ENCODE measurements at places on chromosomes 13 and 19. TPM values are rescaled to one million over a fixed set of nuclear protein-coding genes. Genes with fewer than 3 reads are reported as not detected.

DNA sequence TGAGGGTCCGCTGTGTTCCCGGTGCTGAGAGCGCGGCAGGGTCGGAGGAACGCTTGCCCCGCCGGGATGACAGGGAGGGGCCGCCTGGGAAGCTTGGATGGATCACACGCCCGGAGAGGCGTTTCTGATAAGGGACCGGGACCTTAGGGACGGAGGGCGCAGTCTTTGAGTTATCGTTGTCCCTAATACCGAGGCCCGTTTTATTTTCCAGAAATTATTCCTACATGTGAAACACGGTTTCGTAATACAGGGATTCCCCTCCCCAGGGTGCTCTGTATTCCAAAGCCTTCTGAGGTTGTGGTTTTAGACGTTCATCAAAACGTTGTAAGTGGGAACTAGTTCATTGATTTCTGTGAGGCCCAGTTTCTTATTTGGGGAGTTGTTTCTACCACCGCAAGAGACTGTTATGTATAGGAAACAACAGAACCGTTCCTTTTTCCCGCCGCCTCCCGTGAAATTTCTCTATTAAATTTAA is 752 bp downstream of the PDCD5 start:
- peaks cover 11% of the 10 kb centered on the region for H3K4me1 ChIP-seq
- DNase-seq = no peak
- H3K4me3 ChIP-seq = peak overlapping the region; percentile 73
- H3K36me3 ChIP-seq = peaks cover 15% of the 10 kb centered on the region
- peak overlapping the region; percentile 51 for H3K27ac ChIP-seq

GRCh38 chr13:41276824-41277223 is 13.4 kb upstream of the MTRF1 start:
- no peaks in the 10 kb centered on the region for H3K4me1 ChIP-seq
- H3K36me3 ChIP-seq = no peaks in the 10 kb centered on the region
- no peak overlapping the region for H3K4me3 ChIP-seq
- H3K27me3 ChIP-seq = no peaks in the 10 kb centered on the region
- DNase-seq = no peak

DNA sequence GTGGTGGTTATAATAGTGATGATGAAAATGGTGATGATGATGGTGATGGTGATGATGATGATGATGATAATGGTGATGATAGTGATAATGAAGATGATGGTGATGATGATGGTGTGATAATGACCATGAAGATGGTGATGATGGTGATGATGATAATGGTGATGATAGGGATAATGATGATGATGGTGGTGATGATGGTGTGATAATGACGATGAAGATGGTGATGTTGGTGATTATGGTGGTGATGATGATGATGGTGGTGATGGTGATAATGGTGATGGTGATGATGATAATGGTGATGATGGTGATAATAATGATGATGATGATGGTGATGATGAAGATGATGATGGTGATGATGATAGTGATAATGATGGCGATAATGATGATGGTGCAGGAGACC is 1.6 kb downstream of the ADGRE1 start:
- no peaks in the 10 kb centered on the region for H3K4me1 ChIP-seq
- H3K27me3 ChIP-seq = peaks cover 64% of the 10 kb centered on the region
- no peak for DNase-seq
- H3K36me3 ChIP-seq = no peaks in the 10 kb centered on the region
- H3K4me3 ChIP-seq = no peak overlapping the region
- no peak overlapping the region for H3K27ac ChIP-seq

DNA sequence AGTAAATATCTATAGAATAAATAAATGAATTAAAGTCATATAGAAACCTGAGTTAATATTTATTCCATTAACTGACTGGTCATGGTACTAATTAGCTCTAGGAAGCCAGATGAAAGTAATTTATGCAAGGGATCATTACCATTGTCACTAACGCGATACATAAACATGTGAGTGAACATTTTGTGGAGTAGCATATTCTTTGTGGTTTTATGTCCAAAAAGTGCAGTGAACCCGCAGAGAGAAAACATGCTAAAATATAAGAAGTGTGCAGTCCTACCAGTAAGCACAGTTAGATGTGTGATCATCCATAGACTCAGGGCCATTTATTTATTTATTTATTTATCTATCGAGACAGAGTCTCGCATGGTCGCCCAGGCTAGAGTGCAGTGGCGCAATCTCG is 1.6 kb downstream of the GPR183 start:
- H3K36me3 ChIP-seq = 0 out of 2 replicates have a peak, but pooled peaks cover 10% of the 10 kb centered on the region
- no peaks in the 10 kb centered on the region for H3K4me1 ChIP-seq
- no peak overlapping the region for H3K4me3 ChIP-seq

- no peak for DNase-seq
- no peak overlapping the region for H3K4me3 ChIP-seq
- no peaks in the 10 kb centered on the region for H3K27me3 ChIP-seq
- H3K27ac ChIP-seq = no peak overlapping the region
These were observed 51.5 kb downstream of the MCF2L start for GRCh38 chr13:113020323-113021080.

- no peak for DNase-seq
- peaks cover 10% of the 10 kb centered on the region for H3K4me1 ChIP-seq
- no peaks in the 10 kb centered on the region for H3K36me3 ChIP-seq
- H3K27me3 ChIP-seq = no peaks in the 10 kb centered on the region
- H3K27ac ChIP-seq = no peak overlapping the region
These were observed 7.8 kb upstream of the DGKH start for GRCh38 chr13:42040730-42041010.

- DNase-seq = no peak
- no peaks in the 10 kb centered on the region for H3K36me3 ChIP-seq
- no peaks in the 10 kb centered on the region for H3K4me1 ChIP-seq
- no peak overlapping the region for H3K4me3 ChIP-seq
- no peak overlapping the region for H3K27ac ChIP-seq
These were observed 135.6 kb downstream of the PRR20E start for GRCh38 chr13:57302604-57303003.

GRCh38 chr13:23658929-23659541 is 88.8 kb downstream of the TNFRSF19 start:
- no peak overlapping the region for H3K27ac ChIP-seq
- H3K27me3 ChIP-seq = no peaks in the 10 kb centered on the region
- no peaks in the 10 kb centered on the region for H3K4me1 ChIP-seq
- no peaks in the 10 kb centered on the region for H3K36me3 ChIP-seq

DNA sequence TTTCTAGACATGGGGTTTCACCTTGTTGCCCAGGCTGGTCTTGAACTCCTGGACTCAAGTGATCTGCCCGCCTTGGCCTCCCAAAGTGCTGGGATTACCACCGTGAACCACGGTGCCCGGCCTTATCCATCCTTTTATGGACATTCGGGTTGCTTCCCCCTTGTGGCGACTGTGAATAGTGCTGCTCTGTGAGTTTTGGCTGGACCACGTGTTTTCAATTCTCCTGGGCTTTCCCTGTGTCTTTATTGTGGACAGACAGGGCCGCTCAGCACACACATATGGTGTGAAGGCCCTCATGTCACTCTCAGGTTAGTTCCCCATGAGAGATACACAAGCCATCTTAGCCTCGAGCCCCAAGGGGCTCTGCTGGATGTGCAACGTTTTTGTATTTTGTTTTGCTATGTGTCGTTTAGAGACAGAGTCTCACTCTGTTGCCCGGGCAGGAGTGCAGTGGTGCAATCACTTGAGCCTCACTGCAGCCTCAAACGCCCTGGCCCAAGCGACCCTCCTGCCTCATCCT is 40.5 kb downstream of the MAU2 start:
- peaks cover 10% of the 10 kb centered on the region for H3K4me1 ChIP-seq
- H3K27me3 ChIP-seq = no peaks in the 10 kb centered on the region
- no peak overlapping the region for H3K27ac ChIP-seq
- peak; percentile 61 for DNase-seq

DNA sequence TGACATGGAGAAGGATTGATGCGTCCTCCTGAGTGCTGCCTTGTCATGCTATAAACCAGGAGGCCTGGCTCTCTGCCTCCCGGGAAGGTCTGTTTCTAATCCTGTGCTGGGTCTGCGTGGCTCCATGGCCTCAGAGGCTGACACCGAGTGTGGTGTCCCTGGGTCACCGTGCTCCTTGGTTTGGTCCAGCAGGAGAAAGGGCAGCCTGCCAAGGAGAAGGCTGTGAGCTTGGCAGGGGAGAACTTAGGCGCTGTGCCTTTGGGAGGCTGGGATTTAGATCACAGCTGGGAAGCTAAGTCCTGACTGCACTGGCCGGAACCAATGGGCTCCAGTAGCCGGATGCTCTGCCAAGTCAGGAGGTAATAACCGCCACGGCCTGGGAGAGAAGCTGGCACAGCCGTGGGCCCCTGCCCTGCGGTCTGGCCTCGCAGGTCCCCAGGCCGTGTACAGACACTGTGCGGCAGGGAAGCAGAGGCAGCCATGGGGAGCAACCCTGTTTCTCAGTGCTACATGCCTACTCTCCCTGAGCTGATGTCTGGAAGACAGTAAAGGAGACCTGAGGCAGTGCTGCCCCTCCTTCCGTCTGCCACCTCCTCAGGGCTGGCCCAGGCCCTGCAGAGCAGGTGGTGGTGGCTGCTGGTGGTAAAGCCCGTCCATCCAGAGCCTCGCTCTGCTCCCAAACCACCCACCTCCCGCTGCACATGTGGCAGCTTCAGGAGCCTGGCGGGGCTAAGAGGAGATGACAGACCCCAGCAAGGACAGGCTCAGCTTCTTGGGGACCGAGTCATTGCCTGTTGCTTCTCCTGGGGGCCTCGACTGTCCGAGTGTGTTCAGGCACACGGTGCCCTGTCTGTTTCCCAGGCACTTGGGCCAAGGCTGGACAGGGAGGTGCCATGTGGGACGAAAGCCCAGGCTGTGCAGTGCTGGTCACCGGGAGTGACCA is 44.9 kb downstream of the C13orf46 start:
- no peaks in the 10 kb centered on the region for H3K36me3 ChIP-seq
- DNase-seq = no peak
- no peak overlapping the region for H3K4me3 ChIP-seq
- H3K4me1 ChIP-seq = peaks cover 12% of the 10 kb centered on the region
- no peak overlapping the region for H3K27ac ChIP-seq
- peaks cover 39% of the 10 kb centered on the region for H3K27me3 ChIP-seq

GRCh38 chr19:7926021-7926726 is at the start of gene CTXN1:
TSS of gene CTXN1 (minus strand) at chr19:7926135. CDS start at chr19:7925538, 597 bp downstream.
- H3K36me3 ChIP-seq = no peaks in the 10 kb centered on the region
- peak; percentile 84 for DNase-seq
- peak within 1 kb of the TSS; percentile 67 for H3K4me3 ChIP-seq
- H3K4me1 ChIP-seq = peaks cover 34% of the 10 kb centered on the region

- H3K36me3 ChIP-seq = no peaks in the 10 kb centered on the region
- no peaks in the 10 kb centered on the region for H3K27me3 ChIP-seq
- H3K27ac ChIP-seq = no peak overlapping the region
These were observed 138.4 kb upstream of the RNF113B start for GRCh38 chr13:98315466-98315865.

GRCh38 chr19:2922987-2923386 is 21.8 kb downstream of the ZNF77 start:
- H3K27ac ChIP-seq = no peak overlapping the region
- no peak for DNase-seq
- H3K4me1 ChIP-seq = no peaks in the 10 kb centered on the region

GRCh38 chr13:110723598-110723997 is 10.1 kb downstream of the ING1 start:
- no peaks in the 10 kb centered on the region for H3K4me1 ChIP-seq
- no peak for DNase-seq
- H3K4me3 ChIP-seq = no peak overlapping the region
- H3K27me3 ChIP-seq = no peaks in the 10 kb centered on the region
- no peaks in the 10 kb centered on the region for H3K36me3 ChIP-seq

GRCh38 chr13:98652721-98653462 is 76.0 kb upstream of the STK24 start:
- H3K36me3 ChIP-seq = no peaks in the 10 kb centered on the region
- no peaks in the 10 kb centered on the region for H3K27me3 ChIP-seq
- no peak overlapping the region for H3K4me3 ChIP-seq
- no peak for DNase-seq

GRCh38 chr13:110907951-110908898 is 6.6 kb downstream of the ANKRD10 start:
- H3K4me3 ChIP-seq = no peak overlapping the region
- no peaks in the 10 kb centered on the region for H3K27me3 ChIP-seq
- peak; percentile 100 for DNase-seq
- H3K36me3 ChIP-seq = peaks cover 56% of the 10 kb centered on the region
- H3K4me1 ChIP-seq = peaks cover 51% of the 10 kb centered on the region

GRCh38 chr19:15378534-15379082 is 979 bp downstream of the AKAP8 start:
- DNase-seq = peak; percentile 41
- no peaks in the 10 kb centered on the region for H3K36me3 ChIP-seq
- H3K4me1 ChIP-seq = peaks cover 22% of the 10 kb centered on the region
- H3K27ac ChIP-seq = peak overlapping the region; percentile 87
- peak overlapping the region; percentile 78 for H3K4me3 ChIP-seq

- H3K27ac ChIP-seq = no peak overlapping the region
- no peaks in the 10 kb centered on the region for H3K4me1 ChIP-seq
These were observed 137.4 kb downstream of the DIAPH3 start for GRCh38 chr13:60026286-60026685.

GRCh38 chr13:110399801-110400200 is 92.7 kb downstream of the COL4A2 start:
- no peaks in the 10 kb centered on the region for H3K27me3 ChIP-seq
- no peak overlapping the region for H3K27ac ChIP-seq

- no peak for DNase-seq
- H3K27ac ChIP-seq = no peak overlapping the region
These were observed 61.9 kb downstream of the AP1M1 start for GRCh38 chr19:16259385-16260159.

SYCN gene
- not detected for total RNA-seq

DNM2 gene
- 169 TPM for total RNA-seq

ZNF558 gene
- total RNA-seq = 28.7 TPM

SLC10A2 gene
- not detected for total RNA-seq

ZNF765 gene
- 12.1 TPM for total RNA-seq

ZNF776 gene
- total RNA-seq = 16.9 TPM

GGN gene
- 2.1 TPM for total RNA-seq

ZNF573 gene
- 5.5 TPM for total RNA-seq

PSG7 gene
- total RNA-seq = not detected

TEAD2 gene
- 55.5 TPM for total RNA-seq

PGLYRP1 gene
- not detected for total RNA-seq

ZNF160 gene
- 25.1 TPM for total RNA-seq

ZSCAN4 gene
- total RNA-seq = not detected
